Stimulated activated CD4-positive, alpha-beta T cell treated with anti-CD3 and anti-CD28 coated beads, Interleukin-15, amount 100 ng/mL, for 1 hour (primary cell): ENCODE measurements at places on chromosomes 12 and 14.

DNA sequence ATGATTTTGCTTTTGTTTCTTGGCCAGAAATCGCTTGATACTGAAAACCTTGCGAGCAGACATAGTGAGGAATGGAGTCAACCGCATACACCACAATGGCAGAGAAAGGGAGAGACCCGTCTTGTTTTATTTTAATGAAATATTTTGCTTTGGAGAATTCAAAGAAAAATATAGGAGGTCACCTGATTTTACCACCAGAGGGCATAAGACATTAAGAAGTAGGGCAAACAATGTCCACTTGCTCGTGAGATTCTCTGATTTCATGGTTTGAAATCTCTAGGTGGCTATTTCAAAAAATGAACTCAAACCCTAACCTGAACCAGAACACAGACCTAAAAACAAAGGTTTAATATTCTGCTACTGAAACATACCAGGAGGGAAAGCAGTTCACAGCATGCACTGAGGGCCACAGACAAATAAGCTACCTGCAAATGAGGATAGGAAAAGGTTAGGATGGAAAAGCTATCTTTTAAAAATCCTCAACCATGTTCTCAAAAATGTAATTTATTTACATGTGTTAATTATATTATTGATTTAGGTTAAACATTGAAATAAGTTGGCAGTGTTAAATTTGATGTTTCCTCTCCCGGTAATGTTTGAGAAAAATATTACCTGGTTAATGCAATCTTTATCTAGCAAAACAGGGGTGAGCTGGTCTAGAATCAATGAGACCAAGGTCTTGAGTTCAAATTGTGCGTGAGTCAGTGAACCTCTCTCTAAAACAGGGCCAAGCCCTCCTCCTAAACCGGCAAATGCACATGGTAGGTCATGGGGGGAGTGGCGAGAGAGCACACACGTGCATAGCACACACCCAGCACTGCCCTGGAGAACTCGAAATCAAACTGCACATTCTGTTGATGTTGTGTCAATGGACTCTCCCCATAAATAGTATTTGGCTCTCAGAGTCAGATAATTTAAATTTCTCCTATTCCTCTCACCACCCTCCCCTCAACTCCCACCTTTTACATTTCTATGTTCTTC is 12.5 kb downstream of the IFNG-AS1 start:
- no peak for DNase-seq

GRCh38 chr12:112589275-112589674 is 170.5 kb downstream of the PTPN11 start:
- no peak for DNase-seq

- DNase-seq, result no peak
Observed at GRCh38 chr12:52667509-52667908, 12.7 kb downstream of the KRT1 start.

DNA sequence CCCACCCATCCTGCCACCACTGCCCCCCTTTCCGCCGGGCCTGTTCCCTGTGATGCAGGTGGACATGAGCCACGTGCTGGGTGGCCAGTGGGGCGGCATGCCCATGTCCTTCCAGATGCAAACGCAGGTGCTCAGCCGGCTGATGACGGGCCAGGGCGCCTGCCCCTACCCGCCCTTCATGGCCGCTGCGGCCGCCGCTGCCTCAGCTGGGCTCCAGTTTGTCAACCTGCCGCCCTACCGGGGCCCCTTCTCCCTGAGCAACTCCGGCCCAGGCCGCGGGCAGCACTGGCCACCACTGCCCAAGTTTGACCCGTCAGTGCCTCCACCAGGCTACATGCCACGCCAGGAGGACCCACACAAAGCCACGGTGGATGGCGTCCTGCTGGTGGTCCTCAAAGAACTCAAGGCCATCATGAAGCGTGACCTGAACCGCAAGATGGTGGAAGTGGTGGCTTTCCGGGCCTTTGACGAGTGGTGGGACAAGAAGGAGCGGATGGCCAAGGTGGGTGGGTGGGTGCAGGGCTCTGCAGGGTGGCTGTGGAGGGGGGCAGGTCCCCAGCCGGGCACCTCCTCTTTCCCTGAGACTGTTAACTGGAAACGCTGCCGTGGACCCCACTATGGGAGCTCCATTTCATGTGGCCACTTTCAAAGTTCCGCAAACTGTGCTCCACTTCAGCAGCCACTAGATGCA is 10.8 kb downstream of the SETD1B start:
- no peak for DNase-seq

DNA sequence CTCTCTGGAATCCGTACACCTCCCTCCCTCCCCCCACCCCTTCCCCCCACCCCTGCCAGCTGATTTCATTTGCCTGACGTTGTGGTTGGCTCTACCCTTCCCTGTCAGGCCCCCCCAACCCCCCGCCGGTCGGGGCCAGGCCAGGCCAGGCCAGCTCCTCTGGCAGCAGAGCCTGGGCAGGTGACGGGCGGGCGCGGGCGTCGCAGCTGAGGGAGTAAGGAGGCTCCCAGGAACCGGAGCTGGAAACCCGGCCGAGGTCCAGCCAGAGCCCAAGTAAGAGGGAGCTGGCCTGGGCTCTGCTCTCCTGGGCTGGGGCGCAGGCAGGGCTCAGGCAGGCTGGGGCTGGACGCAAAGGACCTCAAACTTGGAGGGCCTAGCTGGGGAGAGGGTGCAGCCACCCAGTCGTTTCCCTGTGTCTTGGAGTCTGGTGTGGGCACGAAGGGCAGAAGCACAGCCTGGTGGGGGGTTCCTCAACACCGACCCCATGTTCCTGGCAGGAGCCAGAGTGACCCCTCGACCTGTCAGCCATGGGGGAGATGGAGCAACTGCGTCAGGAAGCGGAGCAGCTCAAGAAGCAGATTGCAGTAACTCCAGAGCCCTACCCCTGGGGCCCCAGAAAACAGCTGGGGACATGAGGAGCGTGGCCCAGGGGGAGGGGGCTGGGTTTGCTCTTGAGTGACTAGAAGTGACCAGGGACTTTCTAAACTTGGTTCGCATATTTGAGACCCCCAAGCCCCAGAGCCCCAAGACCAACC is at the start of gene GNB3:
TSS of gene GNB3 (plus strand) at position 165 of the 755 bp plus-strand sequence. CDS start at position 528, 363 bp downstream.
- no peak for DNase-seq

GRCh38 chr14:74427651-74428050 is 1.6 kb upstream of the SYNDIG1L start:
- DNase-seq, result no peak

DNA sequence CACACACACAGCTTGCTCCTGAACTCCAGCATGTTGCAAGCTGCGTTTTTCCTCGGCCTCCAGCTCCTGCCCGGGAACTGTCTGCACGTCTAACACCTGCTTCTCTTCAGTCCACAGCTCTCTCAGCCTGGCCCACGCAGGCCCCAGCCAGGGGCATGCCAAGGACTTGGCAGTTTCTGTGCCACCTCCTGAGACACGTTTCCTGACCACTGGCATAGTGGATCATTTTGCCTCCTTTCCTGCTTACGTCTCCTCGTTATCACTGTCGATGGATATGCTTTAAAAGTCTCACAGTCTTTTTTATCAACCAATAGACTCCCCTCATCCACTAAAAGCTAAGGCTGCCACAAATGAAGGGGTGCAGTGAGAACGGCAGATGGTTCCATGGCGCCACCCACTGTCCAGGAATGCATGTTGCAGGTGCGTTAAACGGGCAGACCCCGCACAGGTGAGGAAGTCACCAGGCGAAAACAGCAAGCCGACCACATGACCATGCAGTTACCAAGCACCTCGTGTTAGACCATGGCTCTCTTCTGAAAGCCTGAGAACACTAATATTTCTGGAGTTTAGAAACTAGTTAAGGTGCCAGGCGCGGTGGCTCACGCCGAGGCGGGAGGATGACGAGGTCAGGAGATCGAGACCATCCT is 14.7 kb upstream of the TEAD4 start:
- peak; percentile 38 for DNase-seq

- no peak for DNase-seq
Observed at GRCh38 chr12:24206621-24207020, 257.2 kb upstream of the SOX5 start.

DNA sequence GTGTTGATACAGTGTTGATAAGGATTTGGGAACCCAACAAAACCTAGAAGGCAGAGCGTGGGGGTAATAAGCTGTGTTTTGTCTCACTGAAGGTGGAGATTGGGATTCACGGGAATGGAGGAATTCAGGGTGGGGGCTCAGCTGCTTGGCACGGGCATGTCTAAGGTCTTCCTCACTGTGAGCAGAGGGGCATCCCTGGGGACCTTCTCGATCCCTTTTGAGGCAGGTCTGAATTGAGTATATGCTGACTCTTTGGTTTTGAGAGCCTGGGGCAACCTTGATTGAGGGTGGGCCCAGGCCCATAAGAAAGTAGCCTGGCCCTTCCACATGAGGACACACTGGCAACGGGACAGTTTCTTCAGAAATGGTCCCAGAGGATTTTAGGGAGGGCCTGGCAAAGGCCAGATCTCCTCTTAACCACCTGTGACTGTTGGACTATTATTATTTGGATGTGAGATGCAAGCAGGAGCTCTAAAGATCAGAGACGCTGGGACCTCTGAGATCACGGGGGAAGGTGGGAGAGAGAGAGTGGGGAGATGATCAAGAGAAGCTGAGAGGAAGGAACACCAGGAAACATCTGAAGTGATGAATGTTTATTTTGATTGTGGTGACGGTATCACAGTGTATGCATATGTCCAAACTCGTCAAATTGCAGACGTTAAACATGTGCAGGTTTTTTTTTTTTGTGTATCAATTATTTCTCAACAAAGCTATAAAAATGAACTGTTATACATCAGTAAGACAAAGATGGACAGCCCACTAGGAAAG is 48.4 kb downstream of the SMIM41 start:
- no peak for DNase-seq

DNA sequence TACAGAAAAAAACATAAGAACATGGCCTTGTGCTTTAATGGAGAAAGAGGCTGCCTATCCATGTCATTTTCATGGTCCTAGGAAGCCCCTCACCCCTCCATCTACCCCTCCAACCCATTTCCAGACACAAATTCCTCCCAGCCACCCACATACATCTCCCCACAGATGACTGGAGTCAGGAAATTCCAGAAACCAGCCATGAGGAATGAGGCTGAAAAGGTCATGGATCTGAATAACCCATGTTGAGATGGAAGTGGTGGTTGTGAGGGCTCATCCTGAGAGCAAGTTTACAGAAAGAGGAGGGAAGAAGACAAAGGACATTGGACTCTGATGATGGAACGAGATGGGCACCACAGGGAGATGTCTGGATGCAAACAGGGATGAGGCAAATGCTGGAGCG is 23.9 kb upstream of the C12orf42 start:
- DNase-seq, result no peak

GRCh38 chr12:2051700-2052621 is 826 bp upstream of the CACNA1C start:
- no peak for DNase-seq
